ENCODE measurements at places on chromosomes 3 and 15.

GRCh38 chr3:123884203-123884831 is at the start of gene MYLK:
MYLK (minus strand) TSS chr3:123884332; CDS start chr3:123793841, 90,491 bp downstream.
- peak; percentile 99 for DNase-seq

DNA sequence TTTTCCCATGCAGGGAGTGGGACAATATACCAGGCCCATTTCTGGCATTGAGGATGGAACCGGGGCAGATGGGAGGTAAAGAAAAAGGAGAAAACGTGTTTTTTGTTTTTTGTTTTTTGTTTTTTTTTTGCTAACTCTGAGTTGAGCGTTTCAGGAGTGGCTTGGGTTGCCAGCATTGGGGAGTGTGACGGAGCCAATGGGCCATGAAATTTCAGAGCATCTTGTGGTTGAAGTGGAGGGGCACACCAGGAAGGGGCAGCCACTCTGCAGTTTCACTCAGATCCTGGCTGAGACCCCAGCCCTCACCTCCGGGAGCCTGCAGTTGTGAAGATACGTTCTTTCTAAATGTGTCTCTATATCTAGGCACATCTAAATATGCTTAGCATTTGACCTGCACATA is 240.5 kb downstream of the TLE3 start:
- no peak for DNase-seq

- DNase-seq, result no peak
Observed at GRCh38 chr3:120022729-120023128, 71.5 kb downstream of the GSK3B start.

DNA sequence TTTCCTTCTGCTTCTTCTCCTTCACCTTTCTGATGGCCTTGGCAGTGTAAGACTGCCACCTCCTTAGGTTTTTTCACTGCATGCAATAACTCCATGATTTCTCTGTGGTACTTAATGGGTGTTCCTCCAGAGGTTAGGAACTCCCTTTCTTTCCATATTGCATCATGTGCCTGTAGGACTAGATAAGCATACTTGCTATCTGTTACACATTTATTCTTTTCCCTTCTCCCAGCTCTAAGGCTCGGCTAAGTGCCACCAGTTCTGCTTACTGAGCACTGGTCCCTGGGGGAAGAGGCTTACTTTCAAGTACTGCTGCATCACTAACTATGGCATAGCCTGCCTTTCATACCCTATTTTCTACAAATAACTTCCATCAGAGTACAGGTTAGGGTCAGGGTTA is 351.8 kb downstream of the OTOL1 start:
- no peak for DNase-seq

GRCh38 chr3:65166531-65166930 is 478.7 kb upstream of the ADAMTS9 start:
- no peak for DNase-seq

GRCh38 chr15:85707519-85708338 is 87.0 kb downstream of the KLHL25 start:
- peak; percentile 24 for DNase-seq

DNA sequence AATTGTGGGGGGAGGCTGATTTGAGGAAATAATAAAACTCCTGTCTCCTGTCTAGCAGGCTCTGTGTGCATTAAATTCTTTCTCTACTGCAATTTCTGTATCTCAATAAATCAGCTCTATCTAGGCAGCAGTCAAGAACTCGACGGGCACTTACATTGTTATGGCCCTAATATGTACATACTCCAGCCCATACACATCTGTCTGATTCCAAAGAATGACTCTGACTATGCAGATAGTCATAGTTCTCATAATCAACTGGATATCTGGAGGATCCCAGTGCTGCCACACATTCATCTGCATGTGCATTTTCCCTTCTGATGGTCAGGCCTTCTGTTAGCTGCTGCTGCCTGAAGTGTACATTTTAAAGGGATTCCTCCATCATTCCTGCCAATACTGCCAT is 114.6 kb downstream of the GABRB3 start:
- DNase-seq, result no peak

DNA sequence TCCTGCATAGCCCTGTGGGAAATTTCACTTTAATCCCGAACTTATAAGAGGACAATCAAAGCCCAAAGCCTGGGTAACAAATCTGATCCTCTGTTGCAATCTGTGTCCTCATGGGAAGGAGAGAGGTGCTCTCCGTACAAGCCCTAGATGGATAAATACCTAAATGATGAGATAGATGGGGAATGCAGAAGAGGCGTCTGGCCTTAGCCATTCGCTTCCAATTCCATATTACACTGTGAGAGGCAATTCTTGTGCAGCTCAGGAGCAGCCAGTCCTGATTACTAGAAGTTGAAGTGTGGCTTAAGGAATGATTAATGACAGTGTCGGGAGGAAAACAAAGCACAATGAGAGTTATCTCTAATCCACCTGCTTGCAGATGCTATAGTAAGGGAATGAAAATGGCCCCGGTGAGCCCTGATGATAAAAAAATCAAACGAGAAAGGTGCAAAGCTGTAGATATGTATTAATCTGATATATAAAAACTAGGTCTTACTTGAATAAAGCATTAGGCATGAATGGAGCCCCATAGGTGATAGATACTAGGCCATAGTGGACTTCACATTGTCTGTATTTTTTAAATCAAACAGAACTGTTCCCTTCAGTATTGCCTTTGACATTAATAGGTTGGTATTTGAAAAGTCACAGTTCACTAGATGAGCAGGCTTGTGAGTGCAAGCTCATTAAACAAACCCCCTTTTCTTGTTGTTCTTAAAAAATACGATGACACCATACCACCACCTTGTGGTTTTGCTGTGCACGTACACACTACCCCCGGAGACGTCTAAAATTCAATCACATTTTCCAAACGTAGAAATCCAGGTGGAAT is 54.2 kb upstream of the TMCO5A start:
- DNase-seq, result peak; percentile 0

DNA sequence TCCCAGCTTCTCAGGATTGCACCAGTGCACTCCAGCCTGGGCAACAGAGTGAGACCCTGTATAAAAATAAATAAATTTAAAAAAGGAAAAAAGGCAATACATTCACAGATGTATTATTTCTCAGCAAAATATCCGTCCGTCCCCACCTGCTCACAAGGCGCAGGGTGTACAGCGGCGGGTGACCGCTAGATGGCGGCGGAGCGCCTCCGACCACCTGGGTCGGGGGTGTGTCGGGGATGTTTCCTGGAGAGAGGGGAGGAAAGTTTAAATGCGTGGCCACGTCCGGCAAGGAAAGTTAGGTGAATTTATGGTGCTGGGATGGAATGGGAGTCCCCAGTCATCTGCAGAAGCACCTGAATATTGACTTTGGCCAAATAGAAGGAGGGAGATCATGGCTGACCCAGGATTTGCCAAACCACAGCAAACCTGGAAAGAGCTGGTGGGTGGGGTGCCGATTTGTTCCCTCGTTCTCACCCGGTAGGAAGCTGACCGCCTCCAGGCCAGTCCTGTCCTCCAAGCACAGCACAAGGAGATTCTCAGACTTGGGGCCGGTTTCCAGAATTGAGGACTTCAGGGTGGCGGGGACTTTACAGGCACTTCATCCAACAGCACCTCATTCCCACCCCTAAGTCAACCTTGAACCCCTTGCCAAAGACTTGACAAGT is 88.3 kb downstream of the TMEM266 start:
- DNase-seq, result peak; percentile 20

GRCh38 chr15:93664213-93664956 is 567.0 kb upstream of the MCTP2 start:
- no peak for DNase-seq

DNA sequence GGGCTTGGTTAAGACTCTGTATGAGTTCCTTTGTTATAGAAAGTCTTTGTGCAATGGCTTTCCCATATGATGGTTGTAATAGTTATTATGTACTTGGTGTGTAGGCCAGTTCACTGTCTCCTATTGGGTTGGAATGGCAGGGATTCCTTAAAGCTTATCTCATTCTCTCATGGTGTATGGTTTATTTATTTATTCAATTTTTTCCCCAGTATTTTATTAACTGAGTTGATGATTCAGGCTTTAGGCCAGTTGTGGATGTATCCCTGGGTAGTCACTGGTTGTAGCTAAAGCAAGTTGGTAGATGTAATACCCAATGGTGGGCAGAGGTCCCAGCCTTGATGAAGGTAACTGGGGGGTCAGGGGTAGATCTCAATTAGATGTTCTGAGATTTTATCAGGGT is 349.4 kb downstream of the DOCK3 start:
- DNase-seq, result no peak

- DNase-seq, result no peak
Observed at GRCh38 chr15:25643120-25643519, 204.3 kb upstream of the UBE3A start.

GRCh38 chr3:41002104-41002503 is 197.2 kb upstream of the CTNNB1 start:
- DNase-seq, result no peak

DNA sequence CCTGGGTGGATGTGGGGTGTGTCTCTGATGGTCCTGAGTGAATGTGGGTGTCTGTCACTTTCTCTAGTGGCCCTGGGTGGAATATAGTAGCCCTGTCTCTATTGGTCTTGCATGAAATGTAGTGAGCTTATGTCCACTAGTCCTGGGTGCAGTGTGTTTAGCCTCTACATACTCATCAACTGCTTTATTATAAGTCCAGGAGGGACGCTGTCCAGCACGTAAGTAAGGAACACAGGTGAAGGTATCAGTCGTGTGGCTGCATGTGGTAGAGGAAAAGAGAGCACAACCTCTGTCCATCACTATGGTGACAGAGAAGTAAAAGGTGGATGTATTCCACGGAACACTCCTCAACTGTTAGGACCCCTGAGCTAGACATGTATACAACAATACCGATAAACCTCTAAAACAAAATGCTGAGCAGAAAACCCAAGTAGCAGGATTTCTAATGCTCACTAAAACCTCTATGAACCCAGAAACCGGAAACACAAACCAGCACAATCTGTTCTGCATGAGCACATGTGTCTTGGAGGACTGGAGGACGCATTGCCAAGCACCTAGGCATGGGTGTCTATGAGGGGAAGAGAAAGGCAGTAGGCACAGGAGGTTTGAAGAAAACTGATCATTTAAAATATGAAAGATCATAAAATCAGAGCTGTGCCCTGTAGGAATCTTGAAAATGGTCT is 11.0 kb downstream of the LTF start:
- no peak for DNase-seq

- no peak for DNase-seq
Observed at GRCh38 chr15:73867426-73867825, 5.9 kb upstream of the TBC1D21 start.

- DNase-seq, result no peak
Observed at GRCh38 chr15:77027697-77028450, 32.9 kb downstream of the PSTPIP1 start.

- DNase-seq, result no peak
Observed at GRCh38 chr15:71748293-71748718, 62.0 kb upstream of the NR2E3 start.

DNA sequence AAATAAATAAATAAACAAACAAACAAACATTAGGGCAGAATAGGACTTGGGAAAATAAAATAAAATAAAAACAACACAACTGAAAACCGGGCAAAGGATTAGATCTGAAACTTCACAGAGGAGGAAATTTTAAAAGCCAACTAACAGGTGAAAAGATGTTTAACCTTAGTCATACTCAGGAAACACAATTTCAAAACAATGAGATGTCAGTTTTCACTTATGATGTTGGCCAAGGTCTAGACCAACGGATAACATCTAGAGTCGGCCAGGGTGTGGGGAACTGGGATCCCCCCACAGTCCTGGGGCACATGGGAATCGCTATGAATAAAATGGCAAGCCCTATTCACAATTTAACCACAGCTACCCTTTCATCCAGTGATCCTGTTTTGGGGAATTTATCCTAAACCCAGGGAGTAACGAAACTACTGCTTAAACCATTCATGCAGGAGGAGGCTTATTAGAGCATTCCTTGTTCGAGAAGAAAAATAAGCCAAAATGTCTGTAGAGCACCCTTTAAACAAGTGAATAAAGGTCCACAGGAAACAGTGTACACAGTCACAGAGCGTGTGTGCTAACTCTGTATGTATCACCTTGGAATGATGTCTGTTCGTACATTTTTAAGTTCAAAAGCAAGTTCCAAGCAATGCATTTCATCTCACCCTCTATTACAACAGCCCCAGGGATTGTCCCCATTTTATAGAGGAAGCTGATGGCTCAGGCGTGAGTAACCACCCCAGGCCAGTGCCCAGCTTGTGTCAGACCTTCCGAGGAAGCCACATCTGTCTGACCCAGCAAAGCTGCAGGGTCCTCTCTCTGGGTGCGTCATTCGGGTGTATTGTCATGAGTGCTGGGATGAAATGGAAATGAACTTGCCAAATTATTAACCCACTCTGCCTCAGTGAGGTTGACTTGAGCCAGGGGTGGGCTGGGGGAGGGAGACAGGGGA is 6.3 kb upstream of the ANPEP start:
- DNase-seq, result no peak

- no peak for DNase-seq
Observed at GRCh38 chr3:26292780-26293179, 329.8 kb upstream of the LRRC3B start.

- DNase-seq, result no peak
Observed at GRCh38 chr3:196093317-196094111, 11.6 kb upstream of the TFRC start.

GRCh38 chr3:59777667-59778077 is 727.8 kb upstream of the CFAP20DC start:
- DNase-seq, result no peak

GRCh38 chr3:11274566-11275142 is 2.5 kb downstream of the ATG7 start:
- DNase-seq, result no peak

DNA sequence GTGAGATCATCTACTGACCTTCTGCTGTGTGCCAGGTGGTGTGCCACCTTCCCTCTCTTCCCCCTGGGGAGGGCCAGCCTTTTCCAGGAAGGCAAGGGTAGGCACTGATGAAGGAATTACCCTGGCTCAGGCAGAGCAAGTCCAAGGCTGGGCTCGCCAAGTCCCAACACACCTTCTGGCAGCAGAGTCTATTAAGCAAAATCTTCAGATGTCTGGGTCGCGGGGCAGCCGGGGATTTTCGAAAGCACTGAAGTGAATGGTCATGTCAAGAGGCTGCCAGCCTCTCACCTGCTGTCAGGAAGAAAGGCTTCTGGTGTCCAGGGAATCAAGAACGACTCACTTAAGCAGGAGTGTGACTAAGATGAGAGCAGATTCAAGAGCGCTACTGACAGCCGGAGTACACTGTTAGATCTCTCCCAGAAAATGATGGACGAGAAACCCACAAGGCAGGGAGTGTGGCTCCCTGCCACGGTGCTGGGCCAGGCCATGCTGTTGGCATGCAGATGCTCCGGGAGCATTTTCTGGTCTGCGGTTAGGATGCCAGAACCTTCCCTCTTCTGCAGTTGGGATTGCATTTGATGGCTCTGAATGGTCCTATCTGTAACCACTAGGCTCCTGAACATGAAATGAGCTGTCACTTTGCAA is 479.8 kb downstream of the SHQ1 start:
- no peak for DNase-seq

DNA sequence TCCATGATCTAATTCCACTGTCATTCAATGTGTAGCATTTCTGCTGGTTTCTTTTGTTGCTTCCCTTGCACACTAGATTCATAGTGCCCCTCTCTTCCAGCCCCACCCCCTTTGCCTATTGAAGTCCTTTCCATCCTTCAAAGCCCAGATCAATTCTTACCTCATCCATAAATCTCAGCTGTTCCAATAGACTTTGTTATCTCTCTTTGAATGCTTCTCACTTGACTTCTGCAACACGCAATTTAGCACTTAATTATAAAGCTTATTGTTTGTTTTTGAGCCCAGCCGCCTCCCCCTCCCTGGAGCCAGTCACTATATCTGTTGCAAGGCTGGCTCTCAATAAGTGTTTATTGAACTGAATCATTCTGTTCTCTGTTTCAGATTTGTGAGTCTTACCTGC is 174.6 kb upstream of the TBL1XR1 start:
- DNase-seq, result peak; percentile 95

GRCh38 chr3:177427540-177427939 is 230.3 kb upstream of the TBL1XR1 start:
- DNase-seq, result no peak

- no peak for DNase-seq
Observed at GRCh38 chr3:127014536-127015281, 31.8 kb downstream of the PLXNA1 start.

All from NCI-H146 (cell line).